ENCODE measurements at places on chromosomes 12 and 14. TPM values are rescaled to one million over a fixed set of nuclear protein-coding genes. Genes with fewer than 3 reads are reported as not detected.

Gene ACOT6
- not detected for total RNA-seq

Gene C12orf54
- not detected for total RNA-seq

Gene HOXC12
- not detected for total RNA-seq

Gene TXNRD1
- total RNA-seq: 89.0 TPM

DNA sequence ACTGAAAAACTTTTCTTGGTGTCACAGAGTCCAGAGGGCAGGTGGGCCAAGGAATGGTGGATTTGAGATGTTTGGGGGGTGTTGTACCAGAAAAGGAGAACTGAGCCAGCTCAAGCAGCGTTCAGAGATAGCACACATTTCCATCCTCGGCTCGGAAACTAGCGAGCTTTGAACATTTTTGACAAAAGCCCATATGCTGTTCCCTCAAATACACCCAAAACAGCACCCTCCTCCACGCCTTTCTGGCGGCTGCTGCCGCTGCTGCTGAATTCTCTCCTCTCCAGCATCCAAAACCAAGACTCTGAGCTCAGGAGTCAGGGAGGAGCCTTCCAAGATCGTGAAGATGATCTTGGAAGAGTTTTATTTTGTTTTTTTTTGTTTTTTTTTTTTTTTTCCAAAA lies 961 bp downstream of the SRRM4 start:
- no peak overlapping the region for H3K4me3 ChIP-seq
- peaks cover 26% of the 10 kb centered on the region for H3K27me3 ChIP-seq
- no peaks in the 10 kb centered on the region for H3K4me1 ChIP-seq
- no peak overlapping the region for H3K27ac ChIP-seq

DNA sequence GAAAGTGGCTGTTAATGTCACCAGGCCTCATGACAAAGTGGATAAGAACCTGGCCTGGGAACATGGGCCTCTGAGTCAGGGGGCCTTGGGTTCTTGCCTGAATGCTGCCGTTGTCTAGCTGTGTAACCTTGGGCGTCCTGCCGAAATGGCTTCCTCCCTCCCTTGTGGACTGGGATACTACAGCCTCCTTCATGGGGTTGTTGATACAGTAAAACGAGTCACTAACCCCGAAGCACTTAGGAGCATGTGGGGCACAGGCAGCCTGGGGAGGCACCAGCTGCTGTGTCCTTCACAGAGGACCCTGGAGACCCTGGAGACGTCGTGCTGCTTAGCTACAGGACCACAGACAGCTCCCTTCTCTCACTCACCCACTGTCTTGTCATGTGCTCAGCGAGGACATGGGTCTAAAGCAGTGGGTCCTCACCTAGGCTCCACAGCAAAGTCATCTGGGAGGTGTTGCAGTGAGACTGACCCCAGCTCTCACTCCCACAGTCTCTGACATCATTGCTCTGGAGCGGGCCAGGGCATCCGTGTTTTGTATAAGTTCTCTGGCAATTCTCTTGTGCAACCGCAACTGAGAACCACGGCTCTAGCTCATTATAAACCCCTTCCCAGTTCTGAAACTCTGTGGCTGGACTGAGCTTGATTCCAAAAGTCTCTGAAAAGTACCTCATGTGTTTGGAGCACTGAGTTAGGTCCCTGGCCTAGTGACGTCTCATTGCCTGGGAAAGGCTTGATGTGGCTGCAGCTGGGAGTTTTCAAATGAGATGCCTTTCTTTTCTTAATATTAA lies 42.1 kb downstream of the SERPINA3 start:
- no peaks in the 10 kb centered on the region for H3K4me1 ChIP-seq
- no peak overlapping the region for H3K4me3 ChIP-seq
- no peaks in the 10 kb centered on the region for H3K36me3 ChIP-seq
- no peak for DNase-seq
- H3K27me3 ChIP-seq: no peaks in the 10 kb centered on the region

- H3K27me3 ChIP-seq: peaks cover 63% of the 10 kb centered on the region
- peaks cover 11% of the 10 kb centered on the region for H3K4me1 ChIP-seq
- peak overlapping the region; percentile 77 for H3K4me3 ChIP-seq
- H3K36me3 ChIP-seq: peaks cover 1% of the 10 kb centered on the region
- DNase-seq: peak; percentile 27
Observed at GRCh38 chr12:62934239-62934798, 631 bp downstream of the PPM1H start.

- H3K27ac ChIP-seq: no peak overlapping the region
- H3K27me3 ChIP-seq: no peaks in the 10 kb centered on the region
- H3K36me3 ChIP-seq: no peaks in the 10 kb centered on the region
- H3K4me1 ChIP-seq: no peaks in the 10 kb centered on the region
- peak; percentile 20 for DNase-seq
Observed at GRCh38 chr14:104280902-104281767, 142.7 kb downstream of the KIF26A start.

DNA sequence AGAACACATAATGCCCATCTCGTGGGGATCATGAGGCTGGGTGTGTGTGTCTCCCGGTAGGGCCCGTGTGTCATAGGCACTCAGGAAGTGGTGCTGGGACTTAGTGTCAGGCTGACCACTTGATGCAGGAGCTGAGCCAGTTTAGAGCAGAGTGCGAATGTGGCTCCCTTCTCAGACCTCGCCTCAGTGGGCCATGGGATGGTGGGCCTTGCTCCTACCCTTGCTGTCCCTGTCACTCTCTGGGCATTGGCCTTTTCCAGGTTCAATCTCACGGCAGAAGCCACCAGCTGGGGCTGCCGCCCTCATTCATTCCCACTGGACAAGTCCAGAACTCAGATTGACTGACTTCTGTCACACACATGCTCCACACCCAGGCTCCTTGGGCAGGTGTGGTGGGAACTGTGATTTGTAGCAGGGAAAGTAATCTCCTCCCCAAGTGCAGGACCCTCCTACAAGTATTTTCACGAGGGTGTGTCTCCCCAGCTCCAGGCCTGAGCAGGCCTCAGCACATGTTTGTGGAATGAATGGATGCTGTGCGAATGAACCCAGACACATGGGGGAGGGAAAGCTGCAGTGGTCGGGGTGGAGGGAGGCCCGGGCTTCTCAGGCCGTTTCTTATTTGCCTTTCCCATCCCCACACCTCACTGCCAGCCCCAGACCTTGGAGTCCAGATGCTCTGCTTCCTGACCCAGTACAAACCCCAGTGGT lies 54.9 kb downstream of the BEGAIN start:
- H3K27ac ChIP-seq: no peak overlapping the region
- no peak for DNase-seq
- peaks cover 11% of the 10 kb centered on the region for H3K4me1 ChIP-seq
- no peak overlapping the region for H3K4me3 ChIP-seq
- peaks cover 2% of the 10 kb centered on the region for H3K36me3 ChIP-seq

DNA sequence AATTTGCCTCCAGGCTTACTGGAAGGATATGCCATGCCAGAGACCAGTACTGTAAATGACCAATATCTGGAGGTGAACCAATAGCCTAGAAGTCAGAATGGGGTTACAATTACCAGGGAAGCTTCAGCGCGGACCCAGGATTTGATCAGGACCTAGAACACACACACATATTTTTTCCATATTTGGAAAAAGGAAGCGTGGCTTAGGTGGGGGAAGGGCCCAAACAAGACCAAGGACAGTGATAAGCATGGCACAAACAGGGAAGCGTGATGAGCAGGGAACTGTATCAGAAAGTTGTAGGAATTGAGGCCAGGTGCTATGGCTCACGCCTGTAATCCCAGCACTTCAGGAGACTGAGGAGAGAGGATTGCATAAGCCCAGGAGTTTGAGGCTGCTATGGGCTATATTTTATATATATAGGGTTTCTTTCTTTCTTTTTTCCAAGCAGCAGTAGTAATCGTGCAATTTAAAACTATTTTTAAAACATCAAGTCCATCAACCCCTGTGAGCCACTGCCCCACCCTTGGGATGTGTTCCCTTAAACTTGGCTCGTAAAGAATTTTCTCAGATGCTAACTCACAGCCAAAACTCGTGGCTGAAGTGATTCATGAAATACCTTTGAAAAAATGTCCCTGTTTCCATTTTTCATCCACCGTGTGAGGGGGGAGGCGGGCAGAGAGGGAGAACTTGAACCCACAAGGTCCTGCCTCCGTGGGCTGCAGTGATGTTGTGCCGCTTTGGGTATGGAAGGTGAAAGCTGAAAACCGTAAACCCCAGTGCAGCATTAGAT lies 16.7 kb downstream of the HRK start:
- peaks cover 13% of the 10 kb centered on the region for H3K4me1 ChIP-seq
- no peaks in the 10 kb centered on the region for H3K36me3 ChIP-seq
- H3K4me3 ChIP-seq: no peak overlapping the region
- no peak overlapping the region for H3K27ac ChIP-seq
- peaks cover 6% of the 10 kb centered on the region for H3K27me3 ChIP-seq
- DNase-seq: no peak

DNA sequence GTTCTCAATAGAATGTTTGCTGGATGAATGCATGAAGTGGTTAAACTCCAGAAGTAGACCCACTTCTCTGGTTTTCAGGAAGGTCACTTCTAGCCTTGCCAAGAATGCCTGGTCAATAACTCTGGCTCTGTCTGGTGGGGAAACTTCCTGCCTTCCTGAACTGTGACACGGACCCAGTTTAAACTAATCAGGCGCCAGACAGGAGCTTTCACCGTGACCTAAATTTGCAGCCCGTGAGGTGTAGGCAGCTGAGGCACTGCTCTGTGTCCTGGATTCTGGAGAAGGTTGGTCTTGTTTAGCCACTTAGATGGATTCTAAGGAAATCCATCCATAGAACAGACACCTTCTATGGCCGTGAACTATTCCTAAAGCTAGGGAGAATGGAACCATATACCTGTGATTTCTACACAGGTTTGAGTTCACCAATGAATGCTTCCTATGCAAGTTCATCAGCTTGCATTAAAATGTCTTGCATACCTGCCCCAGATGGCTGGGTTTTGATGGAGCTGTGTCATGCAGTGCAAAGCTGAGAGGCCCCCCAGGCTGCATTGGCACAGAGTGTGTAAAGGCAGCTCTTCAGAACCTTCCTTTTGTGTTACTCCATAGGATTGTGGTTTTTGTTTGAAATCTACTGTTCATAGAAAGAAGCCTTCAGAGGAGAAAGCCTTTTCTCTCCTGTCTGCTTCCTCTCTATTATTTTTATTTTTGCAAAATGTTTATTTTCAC lies 4.4 kb downstream of the CHST11 start:
- H3K27me3 ChIP-seq: no peaks in the 10 kb centered on the region
- H3K27ac ChIP-seq: peak overlapping the region; percentile 70
- no peak for DNase-seq
- H3K4me3 ChIP-seq: peak overlapping the region; percentile 99

DNA sequence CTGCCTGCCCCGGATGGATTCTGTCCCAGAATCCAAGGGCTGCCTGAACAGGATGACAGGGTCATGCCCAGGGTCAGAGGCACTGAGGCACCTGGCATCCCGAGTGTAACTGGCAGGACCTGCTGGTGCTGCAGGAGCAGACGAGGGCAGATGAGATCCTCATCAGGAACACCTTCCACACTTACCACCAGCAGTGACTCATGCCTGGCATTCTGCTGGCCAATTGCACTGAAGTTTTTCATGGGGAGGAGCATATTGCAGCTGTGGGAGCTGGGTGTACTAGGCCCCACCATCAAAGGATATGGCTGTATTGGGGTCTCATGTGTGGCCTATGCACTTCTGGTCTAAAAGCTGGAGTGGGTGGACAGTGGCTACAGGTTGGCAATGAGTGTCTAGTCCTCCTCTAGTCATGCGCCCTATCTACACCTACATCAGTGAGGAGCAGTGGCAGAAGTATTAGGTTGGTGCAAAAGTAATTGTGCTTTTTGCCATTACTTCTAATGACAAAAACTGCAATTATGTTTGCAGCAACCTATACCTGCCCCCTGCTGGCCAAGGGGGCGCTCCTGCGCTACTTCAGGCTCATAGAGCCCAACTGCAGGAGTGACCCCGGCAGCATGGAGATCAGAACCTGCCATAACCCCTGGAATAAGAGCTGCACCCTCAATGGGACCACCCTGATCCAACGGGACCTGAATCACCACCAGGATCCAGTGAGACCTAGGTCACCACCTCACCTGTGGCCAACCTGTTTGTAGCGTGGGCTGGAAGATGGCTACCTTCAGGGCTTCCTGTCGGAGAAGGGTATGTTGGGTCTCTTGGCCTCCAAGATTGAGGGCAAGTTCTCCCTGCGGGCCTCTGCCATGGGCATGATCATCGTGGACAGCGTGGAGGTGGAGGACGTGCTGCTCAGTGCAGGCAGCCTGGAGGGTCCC lies 8.0 kb upstream of the C12orf42 start:
- H3K27ac ChIP-seq: no peak overlapping the region
- H3K4me1 ChIP-seq: peaks cover 17% of the 10 kb centered on the region
- DNase-seq: peak; percentile 57

DNA sequence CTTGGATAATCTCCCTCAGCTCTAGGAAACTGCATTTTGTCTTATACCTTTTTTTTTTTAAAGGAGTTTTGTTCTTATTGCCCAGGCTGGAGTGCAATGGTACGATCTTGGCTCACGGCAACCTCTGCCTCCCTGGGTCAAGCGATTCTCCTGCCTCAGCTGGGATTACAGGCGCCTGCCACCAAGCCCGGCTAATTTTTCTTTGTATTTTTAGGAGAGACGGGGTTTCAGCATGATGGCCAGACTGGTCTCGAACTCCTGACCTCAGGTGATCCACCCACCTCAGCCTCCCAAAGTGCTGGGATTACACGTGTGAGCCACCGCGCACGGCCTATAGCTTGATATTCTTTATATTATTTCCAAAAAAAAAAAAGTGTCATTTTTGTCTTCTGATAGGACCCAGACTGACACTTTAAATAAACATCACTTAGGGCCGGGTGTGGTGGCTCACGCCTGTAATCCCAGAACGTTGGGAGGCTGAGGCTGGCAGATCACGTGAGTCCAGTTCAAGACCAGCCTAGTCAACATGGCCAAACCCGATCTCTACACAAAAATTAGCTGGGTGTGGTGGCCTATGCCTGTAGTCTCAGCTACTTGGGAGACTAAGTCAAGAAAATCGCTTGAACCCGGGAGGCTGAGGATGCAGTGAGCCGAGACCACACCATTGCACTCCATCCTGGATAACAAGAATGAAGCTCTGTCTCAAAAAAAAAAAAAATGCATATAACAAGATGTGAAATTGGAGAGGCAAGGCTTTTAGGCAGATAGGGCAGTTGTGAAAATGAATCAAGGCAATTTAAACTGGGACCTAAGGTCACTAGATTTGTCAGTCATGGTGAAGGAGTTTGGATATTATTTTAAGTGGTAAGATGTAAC lies 18.4 kb downstream of the SLC2A3 start:
- H3K4me3 ChIP-seq: no peak overlapping the region
- peaks cover 3% of the 10 kb centered on the region for H3K27me3 ChIP-seq
- no peak overlapping the region for H3K27ac ChIP-seq
- no peak for DNase-seq

GRCh38 chr14:24332268-24332993 lies 2.4 kb downstream of the ADCY4 start:
- H3K27ac ChIP-seq: peak overlapping the region; percentile 77
- H3K4me3 ChIP-seq: peak overlapping the region; percentile 82
- peaks cover 32% of the 10 kb centered on the region for H3K27me3 ChIP-seq
- DNase-seq: peak; percentile 76
- peaks cover 46% of the 10 kb centered on the region for H3K4me1 ChIP-seq
- peaks cover 6% of the 10 kb centered on the region for H3K36me3 ChIP-seq

- DNase-seq: no peak
- H3K27ac ChIP-seq: no peak overlapping the region
- peaks cover 23% of the 10 kb centered on the region for H3K4me1 ChIP-seq
- H3K4me3 ChIP-seq: no peak overlapping the region
- no peaks in the 10 kb centered on the region for H3K27me3 ChIP-seq
Observed at GRCh38 chr14:61491224-61491623, 169.8 kb downstream of the PRKCH start.

- H3K4me1 ChIP-seq: peaks cover 15% of the 10 kb centered on the region
- peaks cover 6% of the 10 kb centered on the region for H3K36me3 ChIP-seq
Observed at GRCh38 chr12:113194971-113195391, 9.5 kb downstream of the RITA1 start.

Measured in activated naive CD8-positive, alpha-beta T cell treated with anti-CD3 and anti-CD28 coated beads, Interleukin-2, amount 10 ng/mL, durations not matched to agents 7 days and 5 days (primary cell).